ENCODE measurements at places on chromosomes 7 and 10.
A peak's percentile ranks its signal among the peaks of the same experiment; 100 is the strongest.

GRCh38 chr7:9189703-9190102, 756.3 kb downstream of the NXPH1 start:
- DNase-seq = no peak

- DNase-seq = no peak
Observed at GRCh38 chr10:34010891-34011290, 676.4 kb upstream of the NRP1 start.

DNA sequence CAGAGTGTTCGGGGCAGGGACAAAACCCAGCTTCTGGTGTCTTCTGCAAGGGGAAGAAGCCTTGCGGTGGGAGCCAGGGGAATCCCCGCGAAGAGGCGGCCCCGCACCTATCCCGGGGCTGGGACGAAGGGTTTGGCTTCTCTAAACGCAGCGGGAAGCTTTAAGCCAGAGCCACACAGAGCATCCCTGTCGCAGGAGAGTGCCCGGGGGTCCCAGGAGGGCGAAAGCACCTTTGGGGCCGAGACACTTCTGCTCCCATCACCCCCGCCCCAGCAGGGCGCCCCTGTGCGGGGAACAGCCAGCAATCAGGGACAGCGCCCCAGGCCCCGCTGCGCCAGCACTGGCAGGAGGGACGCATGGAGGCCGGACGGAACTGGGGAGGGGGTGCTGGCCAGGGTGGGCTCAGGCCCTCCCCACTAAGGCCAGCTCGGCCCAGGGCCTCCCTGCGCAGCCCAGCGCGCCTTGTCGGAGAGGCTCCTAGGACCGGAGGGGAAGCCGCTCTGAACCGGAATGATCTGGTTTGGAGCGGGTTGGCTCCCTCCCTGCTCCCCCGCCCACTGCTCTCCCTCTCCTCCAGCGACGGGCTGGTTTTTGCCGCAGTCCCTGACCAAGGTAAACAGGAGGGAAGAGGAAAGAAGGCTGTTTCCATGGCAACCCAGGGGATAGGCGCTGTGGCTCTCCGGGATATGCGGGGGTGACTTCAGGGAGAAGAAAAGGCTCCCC, 63.9 kb downstream of the TMEM209 start:
- DNase-seq = no peak

GRCh38 chr10:96660297-96660696, 60.0 kb downstream of the PIK3AP1 start:
- no peak for DNase-seq

DNA sequence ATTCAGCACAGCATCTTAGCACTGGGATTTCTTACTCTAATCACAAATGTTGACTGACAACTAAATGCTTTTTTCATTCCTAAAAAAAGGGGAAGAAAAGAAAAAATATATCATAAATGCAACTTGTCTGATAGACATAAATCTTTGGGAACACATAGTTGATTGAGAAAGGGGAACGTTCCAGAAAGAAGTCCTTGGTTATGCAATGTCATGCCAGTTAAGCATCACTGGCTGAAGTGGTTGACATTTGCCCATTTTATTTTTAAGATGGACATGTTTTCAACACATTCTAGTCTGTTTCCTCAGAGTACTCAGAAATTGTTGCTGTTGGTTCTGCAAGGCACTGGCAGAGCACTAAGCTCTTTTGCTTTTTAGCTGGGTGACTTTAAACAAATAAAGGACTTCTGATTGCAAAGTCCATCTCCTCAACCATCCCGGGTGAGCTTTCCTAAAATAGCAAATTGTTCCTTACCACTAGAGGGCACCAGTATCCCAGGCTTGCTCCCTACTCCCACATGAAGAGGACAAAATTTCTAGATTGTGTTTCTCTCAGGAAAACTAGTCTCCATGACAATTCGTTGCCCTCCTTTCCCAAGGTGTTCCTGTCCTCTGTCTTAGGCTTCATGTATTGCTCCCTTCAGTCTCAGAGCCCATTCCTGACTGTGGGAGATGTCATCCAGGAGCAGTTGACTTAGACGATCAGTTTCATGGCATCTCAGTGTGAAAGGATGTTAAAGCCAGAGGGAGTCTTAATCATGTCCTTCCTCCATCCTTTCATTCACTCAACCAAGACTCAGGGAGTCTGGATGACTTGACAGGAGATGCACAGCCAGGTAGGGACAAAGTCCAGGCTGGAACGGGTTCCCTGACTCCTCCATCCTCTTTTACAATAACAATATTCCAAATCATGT, 23.9 kb downstream of the OPALIN start:
- no peak for DNase-seq

GRCh38 chr7:101436857-101437576, 74.3 kb downstream of the COL26A1 start:
- no peak for DNase-seq

GRCh38 chr7:13414181-13414580, 575.3 kb downstream of the ETV1 start:
- DNase-seq = no peak

- DNase-seq = no peak
Observed at GRCh38 chr10:30500534-30500933, 66.5 kb downstream of the MAP3K8 start.

GRCh38 chr10:97406064-97406463, 4.9 kb upstream of the RRP12 start:
- no peak for DNase-seq

- no peak for DNase-seq
Observed at GRCh38 chr10:124416733-124417132, 2.0 kb downstream of the OAT start.

- DNase-seq = no peak
Observed at GRCh38 chr7:98828368-98828767, 41.4 kb downstream of the TMEM130 start.

DNA sequence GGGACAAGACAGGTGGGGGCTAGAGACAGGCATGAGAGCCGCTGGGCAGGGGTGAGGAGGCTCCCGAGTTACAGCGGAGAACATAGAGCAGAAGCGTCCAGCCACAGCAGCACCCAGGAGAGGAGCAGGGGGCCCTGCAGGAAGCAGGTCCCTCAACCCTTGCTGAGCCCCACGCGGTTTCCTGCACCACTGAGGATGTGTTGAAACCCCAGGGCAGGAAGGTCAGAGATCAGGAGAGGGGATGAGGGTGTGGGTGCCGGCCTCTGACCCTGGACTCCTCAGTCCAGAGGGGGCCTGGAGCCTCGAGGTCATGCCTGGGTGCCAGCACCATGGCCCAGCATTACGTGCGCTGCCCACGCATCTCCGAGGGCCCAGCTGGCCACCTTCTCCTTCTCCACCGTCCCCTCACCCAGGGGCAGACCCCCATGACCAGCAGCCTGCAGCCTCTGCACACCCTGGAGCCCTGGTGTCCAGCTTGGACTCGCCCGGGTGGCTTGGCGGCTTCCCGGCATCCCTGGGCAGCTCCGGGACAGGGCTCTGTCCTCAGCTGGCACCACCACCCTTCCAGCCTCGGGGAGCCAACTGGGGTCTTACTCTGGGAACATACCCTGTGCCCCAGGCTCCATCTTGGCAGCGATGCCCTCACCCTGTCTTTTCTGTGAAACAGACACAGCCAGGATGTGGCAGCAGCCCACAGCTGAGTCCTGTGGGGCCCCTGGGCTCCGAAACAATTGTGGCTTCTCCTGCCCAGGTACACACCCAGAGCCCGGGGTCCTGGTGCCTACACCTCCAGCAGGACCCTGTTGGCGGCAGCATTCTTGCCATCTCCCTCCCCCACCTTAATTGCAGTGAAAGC, 52.0 kb downstream of the STK32C start:
- no peak for DNase-seq

GRCh38 chr7:107150375-107151073, 18.3 kb upstream of the HBP1 start:
- DNase-seq = peak; percentile 45

DNA sequence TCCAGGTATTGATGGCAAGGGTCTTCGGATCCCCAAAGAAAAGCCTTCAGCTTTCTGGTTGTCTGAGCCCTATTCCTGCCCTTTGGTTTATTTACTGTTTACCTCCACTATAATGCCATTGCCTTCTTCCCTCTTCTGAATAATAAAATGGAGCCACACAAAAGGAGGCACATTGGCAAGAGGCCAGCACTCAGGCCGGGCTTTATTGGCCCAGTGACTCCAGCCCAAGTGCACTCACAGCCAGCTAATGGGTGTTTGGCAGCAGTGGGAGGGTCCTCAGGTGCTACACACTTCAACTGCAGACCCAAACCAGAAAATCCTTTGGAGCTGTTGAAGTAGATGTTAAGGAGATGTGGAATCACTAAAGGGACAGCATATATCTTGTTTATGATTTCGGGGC, 336.0 kb downstream of the PLXNA4 start:
- no peak for DNase-seq

DNA sequence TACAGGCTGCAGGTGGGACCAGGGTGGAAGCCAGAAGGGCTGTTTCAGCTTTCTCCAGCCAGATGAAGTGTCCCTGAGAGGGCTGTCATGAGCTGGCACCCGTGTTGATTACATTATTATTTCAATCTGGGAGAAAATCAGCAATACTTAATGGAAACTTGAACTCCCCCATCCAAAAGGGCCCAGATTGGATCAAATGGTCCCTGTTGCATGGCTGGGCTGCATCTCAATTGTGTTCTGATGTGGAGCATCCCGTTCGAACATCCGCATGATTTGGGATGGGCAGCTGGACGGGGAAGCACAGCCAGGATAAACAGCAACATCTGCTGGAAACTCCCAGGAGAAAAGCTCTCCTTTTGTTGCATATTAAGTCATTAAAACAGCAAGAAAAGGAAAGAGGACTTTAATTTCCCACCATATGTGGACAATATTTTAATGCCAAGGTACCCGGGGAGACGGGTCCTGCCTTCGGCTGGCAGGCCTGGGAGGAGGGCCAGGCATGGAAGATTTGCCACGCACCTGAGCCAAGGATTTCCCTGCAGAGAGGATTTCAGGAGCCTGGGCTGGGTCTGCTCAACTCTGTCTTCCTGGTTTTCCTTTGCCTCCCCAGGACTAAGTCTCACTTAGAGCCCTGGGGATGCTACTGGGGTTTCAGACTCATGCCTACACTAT, 52.4 kb downstream of the NPTX2 start:
- no peak for DNase-seq

DNA sequence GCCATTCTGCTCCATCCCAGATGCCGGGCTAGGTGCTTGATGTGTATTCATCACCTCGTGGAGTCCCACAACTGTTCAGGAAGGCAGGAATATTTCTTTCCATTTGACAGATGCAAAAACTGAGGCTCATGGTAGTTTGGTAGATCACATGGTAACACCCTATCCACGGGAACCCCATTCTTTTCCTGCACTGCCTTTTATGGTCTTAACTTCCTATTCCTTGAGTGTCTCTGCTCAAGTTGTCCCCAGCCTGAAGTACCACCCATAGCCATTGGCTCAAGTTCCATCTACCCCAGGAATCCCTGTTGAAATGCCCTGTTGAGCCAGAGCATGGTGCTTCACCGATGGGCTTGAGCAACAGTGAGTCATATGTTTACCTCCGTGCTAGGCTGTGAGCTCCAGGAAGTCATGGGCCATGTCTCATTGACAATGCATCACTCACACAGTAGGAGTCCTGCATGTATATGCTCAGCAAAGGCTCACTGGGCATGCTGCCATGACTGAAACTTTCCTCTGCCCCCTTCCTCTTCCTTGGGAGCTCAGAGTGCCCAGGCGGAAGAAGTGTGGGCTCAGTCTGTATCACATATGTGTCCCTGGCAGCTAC, 71.7 kb upstream of the ADAM12 start:
- no peak for DNase-seq

- DNase-seq = no peak
Observed at GRCh38 chr7:69482676-69483075, 115.6 kb upstream of the AUTS2 start.

- DNase-seq = no peak
Observed at GRCh38 chr7:10237306-10237705, 736.4 kb upstream of the PHF14 start.

- DNase-seq = no peak
Observed at GRCh38 chr10:24237801-24238395, 29.0 kb downstream of the KIAA1217 start.

GRCh38 chr10:62205750-62206399, 62.8 kb downstream of the RTKN2 start:
- no peak for DNase-seq

DNA sequence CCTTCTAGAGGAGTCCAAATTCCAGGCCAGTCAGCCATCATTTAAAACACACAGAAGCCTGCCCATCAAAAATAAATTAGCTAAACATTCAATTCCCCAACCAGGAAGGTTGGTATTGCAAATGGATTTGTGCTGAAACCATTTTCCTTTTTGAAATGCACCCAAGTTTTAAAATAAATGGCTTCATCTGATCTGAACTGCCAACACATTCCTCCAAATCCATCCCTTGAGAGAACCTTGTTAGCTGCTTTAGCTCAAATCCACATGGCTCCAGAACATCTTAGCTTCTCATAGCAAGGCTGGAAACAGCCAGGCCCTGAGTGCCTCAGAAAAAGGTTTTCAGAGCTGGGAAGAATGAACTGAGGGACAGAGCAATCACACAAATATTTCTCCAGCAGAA, 306.3 kb downstream of the FZD1 start:
- DNase-seq = no peak

DNA sequence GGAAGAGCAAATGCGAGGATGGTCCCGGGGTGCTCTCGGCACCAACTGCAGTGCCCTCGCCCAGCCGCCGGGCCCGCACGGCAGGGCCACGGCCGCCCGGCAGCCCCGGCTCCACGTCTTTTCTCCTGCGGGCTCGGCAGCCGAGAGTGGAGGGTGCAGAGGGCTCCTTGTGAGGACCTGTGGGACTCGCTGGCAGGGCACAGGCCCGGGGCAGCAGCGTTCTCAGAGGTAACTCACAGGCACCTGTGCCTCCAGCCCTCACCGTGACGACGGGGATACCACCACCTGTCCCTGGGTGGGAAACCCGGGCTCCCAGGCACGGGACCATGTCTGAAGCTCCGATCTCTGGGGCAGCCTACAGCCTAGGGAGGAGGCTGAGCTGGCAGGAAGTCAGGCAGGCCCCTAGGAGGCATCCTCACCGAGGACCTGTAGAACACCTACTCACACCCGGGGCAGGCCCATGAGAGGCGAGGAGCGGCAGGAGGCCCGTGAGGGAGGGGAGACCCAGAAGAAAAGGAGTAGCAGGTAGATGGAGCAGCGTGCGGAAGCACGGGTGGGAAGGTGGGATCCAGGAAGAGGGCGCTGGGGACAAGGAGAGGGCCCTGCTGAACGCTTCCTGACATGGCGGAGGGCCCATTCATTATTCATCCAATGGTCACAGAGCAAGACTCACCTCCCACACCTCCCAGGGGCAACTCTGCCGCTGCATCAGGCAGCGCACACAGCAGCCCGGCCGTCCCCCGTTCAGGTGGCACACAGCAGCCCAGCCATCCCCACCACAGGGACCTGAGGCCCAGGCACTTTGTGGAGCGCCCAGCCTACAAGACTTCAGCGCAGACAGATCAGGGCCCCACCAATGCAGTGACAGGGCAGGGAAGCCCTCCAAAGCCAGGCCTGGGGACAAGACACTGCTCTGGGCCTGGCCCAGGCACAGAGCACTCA, 244.9 kb downstream of the MAD1L1 start:
- no peak for DNase-seq

DNA sequence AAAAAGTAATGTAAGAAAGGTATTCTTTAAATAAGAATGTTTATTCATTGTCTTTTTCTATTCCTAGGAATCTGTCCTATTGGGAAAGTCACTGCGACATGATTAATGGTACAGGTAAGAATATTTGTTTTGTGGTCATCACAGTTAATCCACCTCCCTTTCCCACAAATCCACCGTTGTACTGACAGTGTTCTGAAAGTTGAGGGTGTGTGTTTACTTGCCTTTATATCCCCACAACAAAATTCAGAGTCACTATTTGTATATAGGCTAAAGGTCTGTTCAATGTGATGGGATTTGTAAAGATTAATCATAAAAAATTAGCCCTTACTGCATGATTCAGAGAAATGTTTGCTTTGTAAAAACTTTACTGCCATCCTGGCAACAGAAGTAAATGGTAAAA, 27.9 kb downstream of the CD36 start:
- no peak for DNase-seq

GRCh38 chr10:35172574-35172973, 45.9 kb downstream of the CREM start:
- DNase-seq = no peak
